ENCODE measurements at places on chromosomes 3 and 15.

DNA sequence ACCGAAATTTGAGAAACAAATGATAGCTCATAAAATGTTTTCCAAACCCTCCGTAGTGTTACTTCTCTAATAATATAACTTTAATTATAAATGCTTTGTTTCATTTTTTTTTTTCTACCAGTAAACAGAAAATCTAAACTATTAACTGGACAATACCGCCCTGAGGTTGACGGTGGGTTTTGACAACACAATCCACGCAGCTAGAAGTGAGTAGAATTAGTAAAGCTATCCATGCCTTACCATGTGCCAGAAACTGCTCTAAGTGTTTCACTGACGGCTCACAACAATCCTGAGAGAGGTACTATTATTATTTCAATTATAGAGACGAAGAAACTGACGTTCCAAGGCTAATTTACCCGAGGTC is 410 bp downstream of the NDUFAF1 start:
- no peak for DNase-seq

DNA sequence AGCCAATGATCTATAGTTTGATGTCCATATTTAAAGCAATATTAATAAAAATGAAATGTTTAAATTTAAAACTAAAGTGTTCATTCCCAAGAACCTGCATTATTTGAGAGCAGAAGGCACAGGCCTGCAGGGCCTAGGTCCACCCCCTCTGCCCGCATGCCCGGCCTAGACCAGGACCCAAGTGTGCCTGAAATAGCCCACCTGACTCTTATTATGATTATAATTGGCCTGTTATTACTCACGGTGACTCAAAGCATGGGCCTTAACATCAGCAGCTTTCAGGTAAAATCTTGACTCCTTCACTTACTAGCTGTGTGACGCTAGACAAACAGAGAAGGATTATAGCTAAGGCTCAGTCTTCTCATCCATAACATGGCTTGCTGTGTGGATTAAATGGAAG is 128.8 kb downstream of the PLCL2 start:
- DNase-seq = no peak

DNA sequence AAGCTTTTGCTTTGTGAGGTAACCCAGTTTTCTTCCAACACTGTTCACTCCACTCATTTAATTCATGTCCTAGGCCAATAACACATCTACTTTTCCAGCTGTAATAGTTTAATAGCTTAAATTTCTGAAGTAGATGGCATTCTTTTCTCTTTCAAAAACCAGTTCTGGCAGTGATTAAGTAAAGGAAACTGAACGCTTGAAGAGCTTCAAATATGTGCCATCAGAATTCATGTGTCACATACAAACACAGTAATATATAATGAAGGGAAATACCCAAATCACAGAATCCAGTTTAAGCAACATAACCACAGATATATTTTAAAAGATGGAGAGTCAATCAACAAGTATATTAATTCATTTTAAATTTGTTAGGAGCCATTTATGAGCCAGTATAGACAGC is 91.0 kb downstream of the TNIK start:
- DNase-seq = no peak

DNA sequence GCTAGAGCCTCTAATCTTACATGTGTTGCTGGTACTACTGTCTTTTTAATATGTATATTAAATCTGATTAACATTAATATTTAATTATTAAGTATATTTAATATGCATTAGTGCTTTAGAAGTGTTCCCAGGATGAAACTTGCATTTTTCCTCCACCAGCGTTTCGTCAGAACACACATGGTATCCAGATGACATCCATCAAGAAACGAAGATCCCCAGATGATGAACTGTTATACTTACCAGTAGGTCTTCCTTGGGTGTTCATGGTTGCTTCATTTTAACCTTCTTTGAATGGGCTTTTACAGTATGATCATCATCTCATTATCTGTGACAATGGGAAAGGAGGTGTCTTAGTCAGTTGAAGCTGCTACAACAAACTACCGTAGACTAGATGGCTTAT is 238.0 kb downstream of the TP63 start:
- no peak for DNase-seq

- DNase-seq = no peak
Observed at GRCh38 chr3:98793971-98794370, 30.8 kb downstream of the ST3GAL6 start.

GRCh38 chr15:44656298-44656697 is 7.2 kb downstream of the SPG11 start:
- no peak for DNase-seq

- DNase-seq = peak; percentile 22
Observed at GRCh38 chr3:186044427-186044826, 64.5 kb downstream of the ETV5 start.

DNA sequence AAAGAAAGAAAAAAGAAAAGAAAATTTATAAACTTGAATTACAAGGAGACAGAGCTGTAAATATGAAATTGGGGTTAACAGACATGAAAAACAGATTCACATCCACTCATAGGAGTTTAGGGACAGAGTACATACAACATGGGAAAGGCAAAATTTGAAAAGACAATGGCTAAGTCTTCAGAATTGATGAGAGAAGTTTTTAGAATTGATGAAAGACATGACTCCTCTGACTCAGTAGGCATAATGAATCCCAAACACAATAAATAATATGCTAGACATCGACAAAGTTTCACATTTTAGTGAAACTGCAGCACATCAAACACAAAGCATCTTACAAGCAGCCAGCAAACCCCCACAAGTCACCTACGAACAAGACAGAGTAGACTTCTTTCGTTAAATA is 84.4 kb upstream of the MELTF start:
- DNase-seq = no peak

DNA sequence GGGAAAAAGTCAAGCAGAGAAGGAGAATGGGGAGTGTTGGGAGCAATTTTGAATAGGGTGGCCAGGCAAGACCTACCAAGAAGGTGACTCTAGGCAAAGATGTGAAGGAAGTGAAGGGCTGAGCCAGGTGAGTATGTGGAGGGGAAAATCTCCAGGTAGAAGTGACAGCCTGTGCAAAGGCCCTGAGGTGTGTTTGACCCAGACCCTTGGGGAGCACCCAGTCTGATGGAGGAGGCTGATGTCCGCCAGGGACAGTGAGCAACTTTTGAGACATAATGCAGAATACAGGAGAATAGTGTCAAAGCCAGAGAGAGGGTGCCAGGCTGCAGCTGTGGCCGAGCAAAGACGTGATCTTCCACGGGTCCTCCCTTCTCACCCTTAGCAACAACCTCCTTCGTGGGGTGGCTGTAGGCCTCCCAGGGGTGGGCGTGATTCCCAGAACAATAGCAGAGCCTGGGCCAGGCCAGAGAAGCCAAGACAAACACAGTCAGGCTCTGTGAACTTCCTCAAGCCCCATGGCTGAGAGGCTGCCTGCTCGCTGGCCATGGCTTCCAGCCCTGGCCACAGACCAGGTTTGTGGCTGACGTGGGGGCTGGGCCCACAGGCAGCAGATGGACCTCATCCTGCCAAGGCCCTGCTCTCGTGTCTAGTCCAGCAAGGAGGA is 58.1 kb downstream of the SLC6A6 start:
- DNase-seq = no peak

DNA sequence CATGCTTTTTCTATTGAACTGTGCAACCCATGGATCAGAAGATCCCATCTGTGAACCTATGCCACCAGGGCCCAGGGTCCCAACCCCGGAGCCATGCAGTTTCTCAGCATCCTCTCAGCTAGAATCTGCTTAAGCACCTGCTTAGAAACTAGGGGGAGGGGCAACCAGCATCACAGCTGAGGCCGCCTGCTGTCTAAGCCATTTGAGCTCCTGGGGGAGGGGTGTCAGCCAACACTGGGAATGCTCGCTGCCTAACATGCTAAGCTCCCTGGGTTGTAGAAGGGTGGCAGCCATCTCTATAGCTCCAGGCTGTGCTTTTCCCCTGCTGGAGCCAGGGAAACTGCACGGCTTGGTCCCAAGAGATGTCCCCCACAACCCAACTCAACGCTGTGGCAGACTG is 322.8 kb downstream of the EDEM1 start:
- no peak for DNase-seq

DNA sequence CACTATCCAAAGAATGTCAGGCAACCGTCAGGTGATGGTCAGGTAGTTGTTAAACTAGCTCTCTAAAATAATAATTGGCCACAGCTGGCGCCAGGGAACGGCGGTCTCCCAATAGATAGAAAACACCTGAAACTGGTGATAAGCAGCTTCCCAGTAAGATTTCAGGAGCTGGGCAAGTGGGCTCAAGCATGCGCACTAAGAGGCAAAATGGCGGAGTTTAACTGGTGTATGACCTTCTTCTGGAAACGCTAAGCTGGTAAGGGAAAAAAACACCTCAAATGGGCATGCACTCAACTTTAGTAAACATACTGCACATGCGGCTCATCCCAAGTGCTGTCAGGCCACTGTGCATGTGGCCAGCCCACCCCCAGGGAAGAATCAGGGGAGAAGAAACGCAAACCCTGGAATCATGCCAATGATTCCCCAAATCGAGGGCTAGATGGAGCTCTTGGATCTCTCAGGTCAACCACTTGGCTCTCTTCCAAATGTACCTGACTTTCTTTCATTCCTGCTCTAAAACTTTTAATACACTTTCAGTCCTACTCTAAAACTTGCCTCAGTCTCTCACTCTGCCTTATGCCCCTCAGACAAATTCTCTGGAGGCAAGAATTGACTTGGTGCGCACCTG is 195.0 kb downstream of the ZNF621 start:
- no peak for DNase-seq

DNA sequence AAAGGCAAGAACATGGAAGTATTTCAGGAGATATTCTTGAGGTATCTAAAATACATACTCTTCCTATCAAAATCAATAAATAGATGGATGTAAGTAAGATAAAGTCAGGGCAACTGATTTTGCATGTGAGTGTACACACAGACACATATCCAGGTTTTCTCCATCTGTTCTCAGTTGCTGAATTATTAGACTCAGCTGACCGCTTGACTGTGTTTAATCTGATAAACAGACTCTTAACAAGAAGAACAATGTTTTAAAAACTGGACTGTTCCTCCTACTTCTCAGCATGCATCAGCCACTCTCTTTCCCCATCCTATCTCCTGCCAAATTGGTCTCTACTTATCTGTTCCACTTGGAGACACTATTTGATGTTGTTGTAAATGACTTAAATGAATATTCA is 73.5 kb downstream of the GOLGA8G start:
- no peak for DNase-seq

- no peak for DNase-seq
Observed at GRCh38 chr15:55475842-55476241, 32.2 kb downstream of the DNAAF4 start.

DNA sequence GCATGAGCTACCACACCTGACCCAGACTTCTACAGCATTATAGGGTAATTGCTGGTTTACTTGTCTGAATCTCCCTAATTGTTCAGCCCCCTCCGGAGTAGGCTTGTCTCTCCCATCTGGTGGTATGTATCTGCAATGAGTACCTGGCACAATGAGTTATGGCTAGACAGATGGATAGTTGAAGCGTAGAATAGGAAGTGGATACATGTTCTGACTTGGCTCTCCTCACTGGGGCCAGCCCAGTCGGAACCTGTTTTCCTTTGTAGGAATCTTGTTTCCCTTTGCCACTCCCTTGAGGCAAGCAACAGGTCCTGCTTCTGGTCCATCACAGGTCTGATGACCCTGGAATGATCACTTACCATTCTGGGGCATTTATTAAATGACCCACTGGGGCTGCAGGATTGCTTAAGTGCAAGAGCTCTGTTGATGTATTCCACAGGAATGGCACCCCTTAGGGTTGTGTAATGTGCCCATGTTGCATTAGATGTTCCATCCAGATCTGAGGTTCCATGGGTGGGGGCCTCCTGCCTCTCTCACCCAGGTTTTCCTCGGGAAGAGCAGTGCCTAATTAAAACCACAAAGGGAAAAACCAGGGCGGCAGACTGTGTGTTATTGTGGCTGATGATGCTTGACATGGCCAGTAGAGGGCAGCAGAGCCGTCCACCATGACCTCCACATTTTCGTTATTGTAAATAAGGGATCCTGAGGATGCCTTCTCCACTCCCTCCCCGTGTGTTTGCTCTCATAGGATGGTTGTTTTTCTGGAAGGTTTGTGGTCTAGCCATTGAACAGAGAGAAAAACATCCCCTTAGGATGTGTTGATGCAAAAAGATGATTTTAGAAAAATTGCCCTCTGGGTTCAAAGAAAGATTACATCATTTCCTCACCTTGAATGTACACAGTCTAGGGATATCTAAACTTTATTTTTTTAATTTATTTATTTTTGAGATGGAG is 58.0 kb downstream of the CMTM8 start:
- peak; percentile 44 for DNase-seq

DNA sequence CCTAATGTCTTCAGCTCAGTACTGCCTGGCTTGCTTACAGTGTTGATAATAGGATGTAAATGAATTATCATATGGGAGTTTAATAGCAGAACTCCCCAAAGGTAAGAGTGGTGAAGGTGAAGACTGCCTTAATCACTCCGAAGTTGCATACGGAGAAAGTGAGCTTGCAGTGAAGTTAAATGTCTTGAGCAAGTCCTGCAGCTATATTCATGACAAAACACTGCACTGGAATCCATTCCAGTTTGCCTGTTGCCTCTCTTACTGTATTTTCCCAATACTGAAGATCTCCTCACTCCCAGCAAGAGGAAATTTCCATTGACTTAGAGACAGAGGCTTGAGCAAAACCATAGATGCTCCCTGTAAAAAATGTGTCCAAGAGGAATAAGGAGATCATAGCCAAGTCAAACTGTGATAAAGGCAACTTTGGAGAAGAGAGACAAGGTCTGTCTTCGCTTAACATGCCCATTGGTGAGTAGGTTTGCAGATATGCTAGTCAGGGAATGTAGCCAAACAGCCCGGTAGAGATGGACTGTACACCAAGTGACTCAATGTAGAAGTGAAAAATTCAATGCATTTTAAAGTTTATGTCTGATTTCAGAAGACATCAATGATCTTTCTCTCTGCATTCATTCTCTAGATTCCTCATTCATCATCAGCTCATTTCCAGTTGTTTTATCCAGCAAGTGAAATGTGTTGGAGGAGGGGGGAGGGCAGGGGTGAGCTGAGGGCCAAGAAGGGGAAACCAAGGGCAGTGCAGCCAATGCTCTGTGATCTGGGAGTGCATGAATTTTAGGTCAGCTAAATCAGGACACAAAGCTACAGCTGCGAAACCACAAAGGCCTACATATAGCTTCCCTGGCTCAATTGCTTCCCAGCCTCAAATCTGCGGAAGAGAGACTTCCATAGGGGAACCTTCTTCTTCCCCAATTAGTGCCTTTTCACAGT is 667.1 kb upstream of the NR2F2 start:
- DNase-seq = no peak

- no peak for DNase-seq
Observed at GRCh38 chr3:12566976-12567375, 10.1 kb downstream of the MKRN2 start.

- no peak for DNase-seq
Observed at GRCh38 chr15:67775998-67776397, 49.3 kb upstream of the SKOR1 start.
